Uterus (tissue), 4 donors: ENCODE measurements at places on chromosomes 5 and 9. TPM values are rescaled to one million over a fixed set of nuclear protein-coding genes. Genes with fewer than 3 reads are reported as not detected.

GRCh38 chr9:76808636-76809035 lies 44.4 kb downstream of the PCA3 start:
- no peak for DNase-seq

- peak; percentile 57 for DNase-seq
Measured at GRCh38 chr5:36876965-36877666, 547 bp downstream of the NIPBL start.

GRCh38 chr5:14025569-14026286 lies 81.2 kb upstream of the DNAH5 start:
- no peak for DNase-seq

- DNase-seq, result no peak
Measured at GRCh38 chr5:89034588-89034987, 151.6 kb upstream of the MEF2C start.

GRCh38 chr5:56450766-56451165 lies 217.6 kb upstream of the ANKRD55 start:
- no peak for DNase-seq

- DNase-seq, result no peak
Measured at GRCh38 chr9:119853126-119853525, 483.9 kb upstream of the BRINP1 start.

DNA sequence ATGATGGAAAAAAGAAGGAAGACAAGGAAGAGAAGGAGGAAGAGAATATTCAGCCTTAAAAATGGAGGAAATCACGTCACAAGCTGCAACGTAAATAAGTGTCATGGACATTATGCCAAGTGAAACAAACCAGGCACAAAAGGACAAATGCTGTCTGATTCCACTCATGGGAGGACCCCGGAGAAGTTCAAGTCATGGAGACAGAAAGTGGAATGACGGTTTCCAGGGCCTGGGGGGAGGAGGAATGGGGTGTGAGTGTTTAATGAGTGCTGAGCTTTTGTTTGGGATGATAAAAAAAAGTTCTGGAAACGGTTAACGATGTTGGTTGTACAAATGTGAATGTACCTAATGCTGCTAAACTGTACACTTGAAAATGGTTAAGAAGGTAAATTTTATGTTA lies 439.5 kb downstream of the GADD45G start:
- DNase-seq, result no peak

- DNase-seq, result no peak
Measured at GRCh38 chr9:113481176-113481787, 17.8 kb downstream of the RGS3 start.

- no peak for DNase-seq
Measured at GRCh38 chr5:59178071-59178470, 595.2 kb downstream of the RAB3C start.

DNA sequence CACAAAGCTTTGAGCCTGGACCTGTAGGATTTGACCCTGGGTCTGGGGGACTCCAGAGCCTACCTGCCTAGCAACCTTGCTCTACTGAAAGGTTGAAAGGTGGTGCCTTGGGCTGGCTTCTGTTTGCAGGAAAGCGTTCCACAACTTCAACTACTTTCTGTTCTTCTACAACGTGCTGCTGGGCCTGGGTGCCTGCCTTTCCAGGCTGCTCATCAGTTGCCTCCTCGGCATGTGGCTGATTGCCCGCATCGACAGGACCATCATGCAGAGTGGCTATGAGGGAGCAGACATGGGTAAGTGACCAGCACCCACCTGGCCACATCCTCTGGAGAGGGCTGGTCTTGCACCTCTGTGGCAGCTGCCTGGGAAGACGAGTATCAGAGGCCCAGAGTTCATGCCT lies 13.6 kb upstream of the CCDC180 start:
- DNase-seq, result no peak

DNA sequence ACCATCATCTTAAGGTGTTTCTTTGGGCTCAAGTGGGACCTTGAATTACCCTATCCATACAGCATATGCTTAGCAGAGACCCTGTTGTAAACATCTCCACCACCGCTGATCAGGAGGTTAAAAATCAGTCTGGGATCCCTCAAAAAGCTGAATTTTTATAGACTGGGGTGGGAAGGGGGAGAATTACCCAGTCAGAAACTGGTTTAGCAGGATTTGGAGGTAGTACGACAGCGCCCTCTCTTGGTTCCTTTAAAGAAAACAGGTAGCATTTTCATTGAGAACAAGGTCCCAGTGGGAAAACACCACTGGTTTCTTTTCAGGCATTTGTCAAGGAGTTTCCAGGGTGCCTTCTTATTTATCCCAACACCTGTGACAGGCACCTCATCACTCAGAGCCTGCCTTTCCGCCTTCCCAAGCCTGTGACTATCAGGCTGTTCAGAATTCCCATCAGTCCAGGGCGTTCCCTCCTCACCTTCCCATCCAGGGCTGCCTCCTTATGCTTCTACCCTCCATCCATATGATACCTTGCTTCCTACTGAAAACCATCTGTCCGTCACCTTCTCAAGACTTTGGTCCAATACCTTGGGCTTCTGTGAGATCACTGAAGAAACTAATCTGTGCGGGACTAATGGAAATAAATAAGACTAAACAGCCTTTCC lies 203.8 kb upstream of the RAI14 start:
- no peak for DNase-seq

GRCh38 chr5:132474881-132475496 lies 15.6 kb downstream of the IRF1 start:
- DNase-seq, result peak; percentile 12

GRCh38 chr5:176530393-176530982 lies 6.7 kb downstream of the RNF44 start:
- no peak for DNase-seq

DNA sequence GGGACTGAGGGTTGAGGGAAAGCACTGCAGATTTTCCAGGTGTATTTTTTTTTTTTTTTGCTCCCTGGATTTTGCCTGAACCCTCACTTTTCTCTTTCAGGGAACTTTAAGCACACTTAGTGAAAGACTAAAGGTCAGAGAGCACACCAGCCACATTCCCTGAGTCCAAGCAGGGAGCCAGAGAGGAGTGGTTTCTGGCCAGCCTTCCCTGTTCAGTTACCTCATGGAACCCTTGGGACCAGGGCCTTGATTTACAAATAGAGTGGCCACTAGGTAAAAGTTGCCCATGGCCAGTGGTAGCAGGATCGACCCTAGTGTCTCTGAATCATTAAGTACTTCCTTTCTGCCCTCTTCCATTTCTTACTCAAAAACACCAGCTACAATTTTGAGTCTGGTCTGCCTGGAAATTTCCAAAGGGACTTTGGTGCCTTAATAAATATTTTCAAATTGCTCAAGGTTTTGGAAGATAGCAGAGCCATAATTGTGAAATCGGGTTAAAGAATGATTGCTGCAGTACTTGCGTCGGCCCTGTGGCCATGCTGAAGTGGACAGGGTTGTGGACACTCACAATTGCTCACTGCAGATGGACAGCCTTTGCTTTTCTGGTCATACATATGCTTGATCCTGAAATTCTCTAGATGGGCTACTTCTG lies 14.5 kb downstream of the PALM2AKAP2 start:
- DNase-seq, result no peak

DNA sequence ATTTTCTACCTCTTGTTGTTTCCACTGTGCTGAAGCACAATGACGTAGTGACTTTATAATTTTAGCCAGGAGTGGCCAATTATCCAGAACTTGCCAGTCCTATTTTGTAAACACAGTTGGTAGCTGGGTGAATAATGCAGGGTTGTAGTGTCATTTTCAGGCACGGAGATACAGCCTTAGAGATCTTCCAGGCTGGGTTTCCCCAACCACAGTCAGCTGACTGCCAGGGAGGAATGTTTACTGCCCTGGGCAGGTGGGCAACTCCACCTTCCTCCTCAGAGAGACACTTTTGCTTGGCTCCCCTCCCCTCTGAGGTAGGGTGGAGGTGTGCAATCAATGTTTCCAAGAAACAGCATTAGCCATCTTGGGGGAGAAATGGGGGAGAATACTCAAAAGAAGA lies 228.1 kb upstream of the NR4A3 start:
- no peak for DNase-seq

- no peak for DNase-seq
Measured at GRCh38 chr5:93807846-93808245, 66.4 kb upstream of the POU5F2 start.

GRCh38 chr9:108104991-108105390 lies 615.4 kb upstream of the KLF4 start:
- no peak for DNase-seq

- DNase-seq, result no peak
Measured at GRCh38 chr9:136611119-136611518, 51.6 kb upstream of the EGFL7 start.

DNA sequence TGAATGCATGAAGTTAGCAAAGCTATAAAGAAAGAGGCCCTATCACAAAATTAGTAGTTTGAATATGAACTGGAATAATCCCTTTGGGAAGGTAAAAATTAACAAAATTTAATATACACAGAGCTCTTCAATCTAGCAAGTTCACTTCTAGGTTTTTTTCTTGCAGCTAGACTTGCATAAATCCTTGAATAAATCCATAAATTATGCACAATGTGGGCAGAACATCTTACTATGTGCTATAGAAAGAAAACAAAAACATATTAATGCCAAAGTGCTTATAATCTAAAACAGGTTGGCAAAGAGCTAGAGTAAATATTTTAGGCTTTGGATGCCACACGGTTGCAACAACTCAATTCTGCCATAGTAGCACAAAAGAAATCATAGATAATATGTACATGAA lies 138.5 kb upstream of the FREM1 start:
- no peak for DNase-seq

DNA sequence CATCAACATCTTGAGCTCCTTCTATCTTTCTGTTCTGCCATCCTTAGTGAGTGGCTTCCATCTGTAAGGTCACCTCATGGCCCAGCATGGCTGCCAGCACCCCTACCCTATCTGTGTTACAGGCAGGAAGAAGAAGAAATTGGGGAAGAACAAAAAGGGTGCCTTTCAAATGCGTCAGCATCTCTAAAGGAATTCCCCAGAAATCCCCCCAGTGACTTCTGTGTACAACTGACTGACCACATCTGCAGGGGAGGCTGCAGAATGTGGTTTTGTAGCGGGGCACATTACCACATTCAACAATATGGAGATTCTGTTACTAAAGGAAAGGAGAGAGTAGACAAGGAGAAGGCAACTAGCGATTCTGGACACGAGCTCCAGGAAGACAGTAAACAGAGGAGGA lies 40.1 kb downstream of the ALG2 start:
- DNase-seq, result no peak

DOCK8 gene
- total RNA-seq, result 28.5 TPM

ENTREP1 gene
- total RNA-seq, result 12.6 TPM

MPDZ gene
- 84.6 TPM for total RNA-seq

TMEM232 gene
- total RNA-seq, result 7.1 TPM

PHF24 gene
- 0.85 TPM for total RNA-seq

SOX30 gene
- not detected for total RNA-seq

HTR4 gene
- 0.40 TPM for total RNA-seq

PHF2 gene
- 54.5 TPM for total RNA-seq

TMC1 gene
- total RNA-seq, result under 0.01 TPM

CDH10 gene
- total RNA-seq, result not detected
